GM13977 (cell line): ENCODE measurements at places on chromosomes 1 and 21.

DNA sequence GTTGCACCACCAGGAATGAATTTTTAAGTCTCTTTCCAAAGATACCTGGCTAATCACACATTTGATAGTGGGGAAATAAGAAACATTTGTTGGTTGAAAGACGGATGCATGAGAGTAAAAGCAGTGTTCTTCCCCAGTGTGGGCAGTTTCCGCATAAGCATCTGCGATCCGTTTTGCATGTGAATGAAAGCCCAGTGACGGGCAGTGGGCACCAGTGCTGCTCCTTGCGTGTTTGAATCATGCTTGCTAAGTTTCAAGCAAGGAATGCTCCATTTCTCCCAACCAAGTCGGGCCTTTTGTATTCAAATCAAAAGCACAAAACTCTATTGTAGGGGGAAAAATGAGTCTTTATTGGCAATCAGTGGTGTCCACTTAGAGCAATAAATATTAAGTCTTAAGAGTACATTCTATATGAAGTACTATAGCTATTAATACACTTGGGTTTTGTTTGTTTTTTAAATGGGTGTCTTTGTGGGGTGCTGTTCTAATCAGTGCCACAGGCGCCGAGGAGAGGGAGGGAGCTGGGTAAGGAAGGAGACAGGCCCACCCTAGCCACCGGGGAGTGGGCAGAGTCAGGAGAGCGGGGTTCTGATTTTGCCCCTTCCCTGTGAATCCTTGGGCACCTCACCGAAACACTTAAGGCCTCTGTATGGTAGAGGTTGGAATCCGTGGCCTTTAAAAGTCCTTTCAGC is 750 bp upstream of the PTGFRN start:
- no peak for DNase-seq

DNA sequence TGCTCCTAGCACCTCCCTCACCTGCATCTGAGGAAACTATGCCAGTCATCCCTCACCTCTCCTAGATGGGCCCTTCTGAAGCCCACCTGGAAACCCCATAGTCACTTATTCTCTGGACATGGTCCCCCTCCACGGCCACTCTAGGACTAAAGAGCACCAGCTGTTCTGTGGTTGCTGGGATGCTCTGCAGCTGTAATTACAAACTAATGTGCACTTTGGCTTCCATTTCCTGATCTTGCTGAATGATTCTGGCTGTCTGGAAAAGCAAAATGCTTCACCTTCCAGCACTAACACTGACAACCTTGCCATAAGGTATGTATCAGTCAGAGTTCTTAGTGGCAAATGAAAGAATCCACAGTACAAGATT is 48.7 kb upstream of the PSEN2 start:
- no peak for DNase-seq

DNA sequence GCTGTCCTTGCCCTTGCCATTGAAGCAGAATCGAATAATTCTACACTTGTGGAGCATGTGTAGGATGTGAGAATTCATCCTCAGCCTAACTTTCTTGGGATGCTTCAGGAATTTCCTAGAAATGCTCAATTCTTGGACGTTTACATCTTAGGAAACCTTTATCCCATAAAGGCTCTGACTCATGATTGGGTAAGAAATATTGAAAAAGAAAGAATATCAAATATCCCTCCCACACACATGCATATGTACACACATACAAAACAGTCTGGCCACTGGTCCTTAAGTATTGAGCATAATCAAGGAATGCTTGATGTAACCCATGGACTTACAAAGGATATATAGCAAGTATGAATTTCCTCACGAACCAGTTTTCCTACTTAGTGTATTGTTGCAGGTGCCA is 83.9 kb upstream of the IPO9 start:
- DNase-seq, result no peak

DNA sequence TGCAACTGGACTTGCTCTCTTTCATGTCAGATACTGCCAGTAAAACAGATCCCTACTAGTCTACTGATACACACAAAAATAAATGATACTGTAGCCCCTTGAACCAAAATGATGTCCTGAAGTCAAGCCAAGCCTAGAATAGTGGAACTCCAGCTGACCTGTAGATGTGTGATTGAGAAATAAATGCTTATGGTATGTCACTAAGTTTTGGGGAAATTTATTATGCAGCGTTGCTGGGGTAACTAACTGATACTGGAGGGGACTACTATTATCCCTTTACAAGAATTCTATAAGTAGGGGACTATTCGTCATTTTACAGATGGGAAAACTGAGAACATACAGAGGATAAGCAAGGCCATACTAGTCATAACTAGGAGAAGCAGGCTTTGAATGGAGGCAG is 55.6 kb downstream of the RPL5 start:
- DNase-seq, result no peak

GRCh38 chr1:210321552-210321951 is 7.2 kb upstream of the HHAT start:
- no peak for DNase-seq

DNA sequence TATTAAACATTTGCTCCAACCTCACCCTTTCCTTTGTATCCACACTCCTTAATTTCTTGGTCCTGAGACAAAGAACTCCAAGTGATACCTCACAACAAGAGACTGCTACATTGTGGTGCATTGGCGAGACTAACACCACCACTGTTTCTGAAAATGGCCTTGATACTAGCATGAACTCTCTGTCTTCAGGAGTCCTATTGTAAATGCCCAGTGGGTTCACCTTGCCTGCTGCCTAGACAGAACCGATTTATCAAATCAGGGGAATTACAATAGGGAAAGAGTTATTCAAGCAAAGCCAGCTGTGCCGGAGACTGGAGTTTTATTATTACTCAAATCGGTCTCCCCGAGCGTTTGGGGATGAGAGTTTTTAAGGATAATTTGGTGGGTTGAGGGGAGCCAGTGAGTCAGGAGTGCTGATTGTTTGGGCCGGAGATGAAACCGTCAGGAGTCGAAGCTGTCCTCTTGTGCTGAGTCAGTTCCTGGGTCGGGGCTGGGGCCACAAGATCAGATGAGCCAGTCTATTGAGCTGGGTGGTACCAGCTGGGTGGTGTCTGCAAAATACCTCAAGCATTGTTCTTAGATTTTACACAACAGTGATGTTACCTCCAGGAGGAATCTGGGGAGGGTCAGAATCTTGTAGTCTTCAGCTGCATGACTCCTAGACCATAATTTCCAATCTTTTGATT is 83.1 kb downstream of the DESI2 start:
- DNase-seq, result no peak
